HEK293T (cell line): ENCODE measurements at places on chromosomes 16 and 17.

DNA sequence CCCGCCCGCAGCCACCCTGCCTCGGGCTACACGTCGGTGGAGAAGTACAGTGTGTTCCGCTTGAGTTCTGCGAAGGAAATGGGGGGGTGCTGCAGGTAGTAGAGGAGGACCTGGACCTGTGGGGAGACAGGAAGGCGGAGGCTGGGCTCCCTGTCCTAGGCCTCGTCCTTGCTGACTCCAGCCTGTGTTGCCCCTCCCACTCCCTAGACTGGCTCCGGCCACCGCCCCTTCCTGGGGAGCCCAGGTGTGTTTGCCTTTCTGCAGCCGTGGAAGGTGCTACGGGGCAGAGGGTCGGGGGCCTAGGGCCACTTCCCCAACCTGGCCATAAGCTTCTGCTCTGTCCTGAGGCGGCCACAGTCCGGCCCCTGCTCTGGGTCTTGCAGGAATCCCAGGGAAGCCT, 9.1 kb downstream of the TIMM22 start:
- DNase-seq, result no peak

DNA sequence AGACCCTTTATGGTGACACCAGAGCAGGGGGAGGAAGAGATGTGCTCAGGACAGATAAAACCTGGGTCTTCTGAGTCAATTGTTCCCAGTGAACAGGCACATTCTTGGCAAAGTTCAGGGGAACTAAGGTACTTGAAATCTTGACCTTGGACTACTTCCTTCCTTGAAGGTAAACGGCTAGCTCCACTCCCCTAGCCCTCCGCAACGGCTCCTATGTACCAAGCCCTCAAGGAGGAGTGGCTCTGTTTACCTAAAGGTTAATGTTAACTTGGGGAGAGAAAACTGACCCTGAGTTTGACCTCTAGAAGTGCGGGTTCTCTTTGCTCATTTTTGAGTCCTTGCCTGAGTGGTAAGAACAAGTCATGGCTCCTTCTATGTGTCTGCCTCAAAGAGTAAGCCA, 7.8 kb downstream of the TTLL6 start:
- DNase-seq, result no peak

DNA sequence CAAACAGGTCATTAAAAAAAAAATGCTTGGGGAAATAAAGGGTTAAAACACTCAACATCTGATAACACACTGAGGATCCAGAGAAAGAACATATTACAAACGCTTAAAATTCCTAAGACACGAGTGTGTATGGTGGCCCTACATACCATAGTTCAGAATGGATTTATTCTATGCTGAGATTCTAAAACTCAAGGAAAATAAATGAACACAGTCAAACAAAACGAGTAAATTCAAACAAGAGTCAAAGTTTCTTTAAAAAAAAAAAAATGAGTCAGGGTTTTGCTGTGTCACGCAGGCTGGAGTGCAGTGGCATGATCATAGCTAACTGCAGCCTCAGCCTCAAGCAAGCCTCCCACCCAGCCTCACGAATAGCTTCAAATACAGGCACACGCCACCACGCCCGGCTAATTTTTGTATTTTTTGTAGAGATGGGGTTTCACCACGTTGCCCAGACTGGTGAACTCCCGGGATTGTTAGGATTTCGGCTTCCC, 17.4 kb downstream of the CRK start:
- no peak for DNase-seq

GRCh38 chr16:50093607-50094539, 28.1 kb downstream of the HEATR3 start:
- DNase-seq, result no peak

DNA sequence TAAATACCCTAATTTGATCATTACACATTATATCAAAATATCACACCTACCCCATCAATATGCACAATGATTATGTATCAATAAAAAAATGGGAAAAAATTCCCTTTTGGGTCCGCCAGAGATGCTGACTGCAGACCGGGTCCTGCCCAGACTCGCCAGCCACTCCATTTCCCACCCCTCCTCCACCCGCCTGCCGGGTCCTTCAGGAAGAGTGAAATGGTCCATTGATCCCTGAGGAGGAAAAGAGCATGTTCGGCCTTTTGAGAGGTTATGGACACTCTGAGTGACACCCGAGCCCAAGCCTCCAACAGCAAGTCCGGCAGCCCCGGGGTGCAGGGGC, 123.9 kb upstream of the ZFHX3 start:
- no peak for DNase-seq

GRCh38 chr17:40577611-40578065, 12.4 kb upstream of the CCR7 start:
- no peak for DNase-seq

GRCh38 chr17:4023220-4023619, 59.0 kb upstream of the ATP2A3 start:
- no peak for DNase-seq

- no peak for DNase-seq
These were observed 87.1 kb downstream of the EMP2 start for GRCh38 chr16:10493276-10493675.

GRCh38 chr17:48107137-48108055, at the start of gene SNX11:
Gene SNX11, plus strand, starts transcription at chr17:48107766. Its CDS starts 4,278 bp downstream, at chr17:48112044.
- DNase-seq, result peak; percentile 89

DNA sequence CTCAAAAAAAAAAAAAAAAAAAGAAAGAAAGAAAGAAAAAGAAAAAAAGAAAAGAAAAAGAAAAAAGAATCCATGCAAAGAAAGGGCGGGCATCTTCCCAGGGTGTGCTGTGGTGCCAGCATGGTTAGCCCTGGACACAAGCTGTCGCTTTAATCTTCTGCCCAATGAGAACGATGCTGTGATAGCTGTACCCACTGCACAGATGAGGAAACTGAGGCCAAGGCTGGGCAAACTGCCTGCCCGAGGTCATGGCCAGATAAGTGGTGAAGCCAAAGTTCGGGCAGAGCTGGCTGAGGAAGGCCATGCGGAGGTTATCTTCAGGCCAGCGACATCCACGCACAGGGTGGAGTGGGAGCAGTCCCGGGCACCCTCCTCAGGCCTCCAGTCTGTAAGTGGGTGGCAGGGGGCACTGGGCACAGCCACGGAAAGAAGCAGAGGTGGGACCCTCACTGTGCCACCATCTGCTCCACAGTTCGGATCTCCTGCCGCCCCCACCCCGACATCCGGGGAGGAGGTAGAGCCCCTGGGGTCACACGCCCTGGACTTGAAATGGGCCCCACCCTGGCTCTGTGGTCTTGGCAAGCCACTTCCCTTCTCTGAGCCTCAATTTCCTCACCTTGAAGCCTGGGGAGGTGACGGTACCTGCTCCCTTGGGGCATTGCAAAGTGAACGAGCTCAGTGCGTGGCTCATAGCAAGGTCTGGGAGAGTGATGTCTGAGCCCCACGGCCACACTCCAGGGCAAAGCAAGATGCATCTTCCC, 6.5 kb downstream of the FBXL16 start:
- no peak for DNase-seq

DNA sequence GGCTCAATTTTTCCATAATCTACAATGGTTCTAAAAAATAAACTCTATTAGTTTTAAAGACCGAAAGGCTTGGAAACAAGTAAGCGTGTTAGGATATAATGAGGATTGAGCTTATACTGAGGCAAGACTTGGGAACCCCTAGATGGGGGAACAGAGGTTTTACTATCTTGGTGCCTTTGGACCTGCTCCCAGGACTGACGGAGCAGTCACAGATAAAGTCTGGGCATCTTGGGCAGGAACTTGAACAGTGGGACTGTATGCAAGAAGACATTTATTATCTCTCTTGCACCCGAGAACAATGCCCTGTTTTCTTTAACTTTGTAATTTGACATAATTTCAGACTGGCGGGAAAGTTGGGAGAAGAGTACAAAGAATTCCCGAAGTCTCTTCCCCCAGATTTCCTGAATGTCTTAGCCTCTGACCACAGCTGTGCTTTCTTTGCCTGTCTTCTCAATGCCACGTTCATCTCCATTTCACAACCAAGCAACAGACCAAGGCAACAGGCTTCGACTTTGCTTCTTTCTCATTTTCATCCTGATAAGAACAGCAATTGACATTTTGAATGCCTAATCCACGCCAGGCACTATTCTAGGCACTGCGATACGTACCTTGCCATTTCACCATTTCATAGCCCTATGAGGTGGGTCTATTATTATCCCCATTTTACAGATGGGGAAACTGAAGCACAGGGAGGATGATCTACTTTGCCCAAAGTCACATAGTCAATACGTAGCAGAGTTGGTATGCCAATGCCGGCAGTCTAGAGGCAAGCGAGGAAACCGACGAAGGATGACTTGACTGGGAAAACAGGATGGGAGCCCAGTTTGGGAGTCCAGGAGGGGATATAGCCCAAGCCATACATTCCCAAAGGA, 3.0 kb upstream of the IL4R start:
- DNase-seq, result no peak

DNA sequence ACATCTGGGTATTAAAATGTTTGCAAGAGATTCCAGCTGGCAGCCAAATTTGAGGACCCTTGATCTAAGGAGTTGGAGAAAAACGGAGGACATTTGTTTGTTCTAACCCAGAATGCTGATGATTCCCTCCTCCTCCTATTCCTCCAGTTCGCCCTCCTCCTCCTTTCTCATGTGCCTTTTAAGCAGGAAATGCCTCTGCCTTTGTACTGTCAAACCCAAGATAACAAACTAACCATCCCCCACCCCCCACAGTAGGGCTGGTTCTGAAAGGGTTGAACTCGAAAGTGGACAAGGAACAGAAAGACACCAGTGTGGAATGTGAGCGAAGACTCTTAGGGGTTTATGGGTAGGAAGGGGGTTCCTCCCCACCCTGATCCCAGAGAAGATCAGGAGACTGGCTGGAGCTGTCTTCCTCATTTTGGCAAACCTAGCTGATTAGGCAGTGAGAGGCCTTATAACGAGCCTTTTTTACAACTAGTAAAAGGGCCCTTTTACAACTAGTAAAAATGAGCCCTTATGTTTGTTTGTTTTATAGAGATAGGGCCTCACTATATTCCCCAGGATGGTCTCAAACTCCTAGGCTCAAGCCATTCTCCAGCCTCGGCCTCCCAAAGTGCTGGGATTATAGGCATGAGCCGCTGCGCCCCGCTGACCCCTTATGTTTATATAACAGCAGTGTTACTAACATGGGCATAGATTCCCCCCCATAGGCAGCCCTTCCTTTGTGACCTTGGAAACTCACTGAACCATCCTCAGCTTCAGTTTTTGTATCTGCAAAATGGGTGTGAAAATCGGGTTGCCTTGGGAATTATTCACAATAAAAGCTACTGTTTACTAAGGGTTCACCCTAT, 975 bp downstream of the CHD9 start:
- no peak for DNase-seq

- DNase-seq, result no peak
These were observed 7.9 kb downstream of the TIMM22 start for GRCh38 chr17:1004769-1005295.

DNA sequence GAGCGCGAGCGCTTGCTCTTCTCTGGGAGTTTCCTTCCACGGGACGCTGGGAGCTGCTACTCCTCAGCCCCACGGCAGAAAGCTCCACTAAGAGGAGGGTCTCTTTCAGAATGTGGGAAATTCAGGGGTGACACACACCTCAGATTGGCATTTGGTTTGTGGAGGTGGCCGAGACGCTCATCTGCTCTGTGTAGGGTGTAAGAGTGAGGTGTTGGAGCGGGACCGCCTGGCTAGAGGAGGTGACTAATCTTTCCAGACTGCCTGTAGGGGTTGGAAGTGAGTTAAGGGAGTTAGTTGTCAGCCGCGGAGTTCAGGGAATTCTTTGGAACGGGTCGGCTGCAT, 735 bp downstream of the PSMD11 start:
- peak; percentile 13 for DNase-seq

- DNase-seq, result no peak
These were observed 1.5 kb upstream of the ABCA6 start for GRCh38 chr17:69143151-69143550.

GRCh38 chr17:28057731-28058246, 15.3 kb downstream of the NLK start:
- DNase-seq, result no peak

DNA sequence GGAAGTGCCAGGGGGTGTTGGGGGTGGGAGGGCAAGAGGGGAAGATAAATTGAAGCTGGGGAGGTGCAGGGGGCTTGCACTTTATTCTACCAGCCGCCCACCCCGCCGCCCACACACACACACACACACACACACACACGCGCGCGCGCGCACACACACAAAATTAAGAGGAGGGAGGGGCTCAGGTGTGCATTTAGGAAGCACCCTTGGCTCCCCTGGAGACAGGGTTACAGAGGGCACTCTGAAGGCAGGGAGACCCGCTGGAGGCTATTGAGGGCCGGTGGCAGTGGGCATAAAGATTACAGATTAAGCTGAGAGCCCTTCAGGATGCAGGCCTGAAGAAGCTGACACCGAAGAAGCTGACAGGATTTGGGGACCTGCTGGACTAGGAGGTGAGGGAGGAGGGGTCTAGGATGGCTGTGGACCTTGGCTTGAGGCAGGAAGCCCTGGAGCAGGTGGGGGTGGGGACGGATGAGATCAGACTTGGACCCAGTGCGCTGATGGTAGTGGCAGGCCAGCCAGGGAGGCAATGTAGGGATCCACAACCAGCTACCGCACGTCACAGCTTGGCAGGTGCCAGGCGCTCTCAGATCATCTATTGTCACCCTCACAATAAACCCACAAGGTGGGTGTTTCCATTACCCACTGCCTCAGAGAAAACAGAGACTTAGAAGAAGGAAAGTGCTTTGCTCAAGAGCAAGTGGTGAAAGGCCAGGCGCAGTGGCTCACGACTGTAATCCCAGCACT, 772 bp upstream of the SAMD14 start:
- DNase-seq, result no peak

DNA sequence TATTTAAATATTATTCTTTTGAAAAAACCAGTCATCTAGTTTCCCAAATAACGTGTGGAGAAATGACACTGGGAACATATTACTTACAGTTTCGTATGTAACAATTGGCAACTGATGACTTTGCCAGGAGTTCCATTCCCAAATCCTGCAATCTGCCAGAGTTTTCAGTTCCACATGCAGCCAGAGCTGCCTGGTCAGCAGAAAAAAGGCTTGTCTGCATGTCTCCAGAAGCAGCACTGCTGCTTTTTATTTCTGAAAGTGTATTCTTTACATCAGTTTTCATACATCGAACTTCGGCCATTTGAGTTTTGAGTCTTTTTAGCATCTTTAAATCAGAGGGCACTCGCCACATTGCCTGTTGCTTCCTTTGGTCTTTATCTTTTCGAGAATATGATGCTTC, 78.4 kb downstream of the TRIM37 start:
- no peak for DNase-seq

DNA sequence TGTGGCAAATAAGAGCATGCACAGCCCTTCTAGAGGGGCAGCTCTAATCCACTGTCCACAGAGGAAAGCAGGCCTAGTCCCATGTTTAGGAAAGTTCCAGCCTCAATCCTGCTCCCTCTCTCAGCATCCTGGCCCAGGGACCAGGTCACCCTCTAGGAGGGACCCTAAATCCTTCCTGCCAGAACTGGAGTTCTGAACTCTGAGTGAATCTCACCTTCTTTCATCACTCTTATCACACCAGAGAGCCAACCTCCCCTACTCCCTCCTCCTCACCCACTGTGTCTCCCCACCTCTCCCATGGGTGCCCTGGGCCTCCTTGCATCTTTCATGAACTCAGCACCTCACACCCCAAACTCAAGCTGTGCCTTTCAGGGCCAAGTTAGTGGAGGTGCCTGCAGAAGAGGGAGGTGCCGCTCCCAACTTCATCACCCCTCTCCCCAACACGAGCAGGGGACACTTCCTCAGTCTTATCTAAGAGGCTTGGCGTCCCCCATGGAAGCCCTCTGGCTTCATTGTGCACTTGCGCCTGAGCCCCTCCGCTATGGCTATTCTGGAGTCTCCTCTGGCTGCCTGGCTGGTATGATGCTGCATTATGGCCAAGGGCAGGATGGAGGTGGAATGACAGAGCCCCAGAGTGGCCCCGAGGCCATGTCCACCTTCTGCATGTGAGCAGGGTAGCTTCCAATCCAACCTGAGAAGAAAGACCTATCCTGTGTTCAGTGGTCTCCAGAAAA, 31.7 kb downstream of the PIK3R6 start:
- DNase-seq, result no peak

GRCh38 chr17:39236981-39237441, 11.3 kb upstream of the STAC2 start:
- DNase-seq, result no peak
